ENCODE measurements at places on chromosomes 4 and X.

- no peak for DNase-seq
Observed at GRCh38 chrX:22689290-22689689, 310.5 kb upstream of the DDX53 start.

- DNase-seq, result no peak
Observed at GRCh38 chrX:39774774-39775328, 322.9 kb downstream of the BCOR start.

- DNase-seq, result no peak
Observed at GRCh38 chr4:186823989-186824388, 100.3 kb upstream of the FAT1 start.

DNA sequence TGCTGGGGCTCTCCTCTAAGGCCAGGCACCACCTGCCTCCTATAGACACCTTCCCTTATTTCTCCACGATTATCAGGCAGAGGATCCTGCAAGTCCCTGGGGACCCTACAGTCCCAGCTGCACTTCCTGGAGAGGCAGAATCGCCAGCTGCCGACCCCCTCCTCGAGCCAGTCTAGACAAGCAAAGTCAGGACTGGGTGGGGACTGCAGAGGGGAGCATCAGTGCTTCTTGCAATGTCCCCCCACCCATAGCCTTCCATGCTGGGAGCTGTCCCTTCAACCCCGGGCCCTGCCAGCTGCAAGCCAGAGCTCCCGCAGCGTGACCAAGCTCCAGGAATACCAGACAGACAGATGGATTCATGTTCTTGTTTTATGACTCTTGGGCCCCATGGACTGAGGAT, 1.4 kb upstream of the CRMP1 start:
- DNase-seq, result no peak

DNA sequence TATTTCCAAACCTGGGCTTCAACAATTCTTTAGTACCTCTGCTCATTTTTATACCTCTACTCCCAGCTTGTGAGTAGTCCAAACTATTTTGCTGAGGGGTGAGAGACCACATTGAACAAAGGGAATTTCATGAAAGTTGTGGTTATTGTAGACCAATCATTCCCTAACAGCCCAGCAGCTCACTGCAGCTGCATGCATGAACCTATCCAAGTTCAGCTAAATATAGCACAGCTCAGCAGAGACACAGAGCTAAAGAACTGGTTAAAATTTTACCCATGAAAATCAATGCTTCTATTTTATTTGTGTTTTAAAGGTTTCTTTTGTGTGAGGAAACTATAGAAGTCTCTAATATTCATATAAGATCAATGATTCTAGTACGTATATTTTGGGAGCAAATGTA, 82.7 kb downstream of the TECRL start:
- DNase-seq, result no peak

DNA sequence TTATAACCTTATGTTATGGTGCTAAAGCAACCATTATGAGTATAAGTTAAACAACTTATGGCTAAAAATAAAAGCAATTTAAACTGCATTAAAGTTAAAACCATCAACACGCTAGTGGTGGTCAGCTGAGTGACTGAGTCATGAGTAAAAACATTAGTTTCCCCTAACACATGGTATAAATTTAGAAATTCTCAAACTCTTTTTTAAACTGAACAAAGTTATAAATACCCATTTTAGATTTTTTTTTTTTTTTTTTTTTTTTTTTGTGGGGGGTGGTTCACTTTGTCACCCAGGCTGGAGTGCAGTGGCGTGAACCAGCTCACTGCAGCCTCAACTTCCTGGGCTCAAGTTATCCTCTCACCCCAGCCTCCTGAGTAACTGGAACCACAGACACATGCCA, 5.4 kb upstream of the BBS7 start:
- DNase-seq, result no peak

GRCh38 chrX:20019672-20020365, 29.0 kb upstream of the BCLAF3 start:
- no peak for DNase-seq

DNA sequence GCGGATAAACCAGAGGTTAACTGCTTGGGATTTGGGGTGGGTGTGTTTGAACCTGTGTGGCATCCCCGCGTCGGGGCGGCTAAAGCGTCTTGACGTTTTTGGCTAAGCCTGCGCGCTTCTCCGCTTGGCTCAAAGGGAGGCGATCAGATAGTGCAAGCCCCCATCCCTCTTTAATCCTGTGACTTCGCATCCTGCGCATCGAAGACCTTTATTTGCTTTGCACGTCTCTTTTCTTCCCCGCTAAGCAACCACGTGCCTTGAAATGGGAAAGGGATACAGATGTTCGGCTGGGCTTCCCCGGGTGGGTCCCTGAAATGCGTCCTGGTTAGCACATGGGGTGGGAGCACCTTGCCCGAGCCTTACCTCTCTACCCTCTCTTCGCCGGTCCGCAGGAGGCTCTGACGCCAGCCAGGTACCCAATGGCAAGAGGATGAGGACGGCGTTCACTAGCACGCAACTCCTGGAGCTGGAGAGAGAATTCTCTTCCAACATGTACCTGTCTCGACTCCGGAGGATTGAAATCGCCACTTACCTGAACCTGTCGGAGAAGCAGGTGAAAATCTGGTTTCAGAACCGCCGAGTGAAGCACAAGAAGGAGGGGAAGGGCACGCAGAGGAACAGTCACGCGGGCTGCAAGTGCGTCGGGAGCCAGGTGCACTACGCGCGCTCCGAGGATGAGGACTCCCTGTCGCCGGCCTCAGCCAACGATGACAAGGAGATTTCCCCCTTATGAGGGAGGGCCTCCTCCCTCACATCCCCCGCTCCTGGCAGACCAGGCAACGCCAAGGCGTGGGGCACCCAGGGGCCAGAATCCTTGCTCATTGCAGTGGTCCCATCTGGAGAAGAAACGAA, 1.5 kb downstream of the GSX2 start:
- DNase-seq, result no peak

GRCh38 chr4:89024051-89024675, 32.8 kb downstream of the FAM13A start:
- peak; percentile 39 for DNase-seq

GRCh38 chr4:177441061-177441802, 1.0 kb downstream of the AGA start:
- DNase-seq, result no peak

- DNase-seq, result no peak
Observed at GRCh38 chr4:123259676-123260646, 136.6 kb upstream of the SPRY1 start.

DNA sequence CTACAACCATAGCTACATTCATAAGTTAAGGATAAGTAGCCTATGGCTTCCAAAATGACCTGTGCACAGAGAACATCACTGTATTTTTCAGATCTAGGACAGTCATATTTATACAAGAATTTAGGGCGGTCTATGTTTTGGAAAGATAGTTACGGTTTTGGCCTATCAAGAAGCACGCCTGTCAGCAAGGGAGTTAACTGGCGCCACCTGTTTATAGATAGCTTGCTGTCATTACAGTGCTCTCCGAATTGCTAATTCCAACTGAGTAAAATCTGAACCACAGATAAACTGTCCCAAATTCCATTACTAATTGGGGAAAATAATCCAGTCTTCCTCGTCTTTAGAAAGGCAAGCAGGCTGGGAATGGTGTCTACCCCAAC, 646 bp downstream of the ABCB7 start:
- no peak for DNase-seq

DNA sequence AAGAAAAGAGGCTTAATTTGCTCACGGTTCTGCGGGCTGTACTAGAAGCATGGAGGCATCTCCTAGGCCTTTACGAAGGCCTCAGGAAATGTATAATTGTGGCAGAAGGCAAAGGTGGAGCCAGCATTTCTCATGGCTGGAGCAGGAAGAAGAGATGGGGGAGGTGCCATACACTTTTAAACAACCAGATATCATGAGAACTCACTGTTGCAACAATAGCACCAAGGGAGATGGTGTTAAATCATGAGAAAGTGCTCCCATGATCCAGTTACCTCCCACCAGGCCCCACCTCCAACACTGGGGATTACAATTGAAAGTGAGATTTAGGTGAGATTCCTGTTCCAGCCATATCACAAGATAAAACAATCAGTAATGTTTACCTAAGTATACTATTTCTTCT, 45.5 kb downstream of the MTHFD2L start:
- no peak for DNase-seq
